ENCODE measurements at places on chromosomes 6 and 20.

DNA sequence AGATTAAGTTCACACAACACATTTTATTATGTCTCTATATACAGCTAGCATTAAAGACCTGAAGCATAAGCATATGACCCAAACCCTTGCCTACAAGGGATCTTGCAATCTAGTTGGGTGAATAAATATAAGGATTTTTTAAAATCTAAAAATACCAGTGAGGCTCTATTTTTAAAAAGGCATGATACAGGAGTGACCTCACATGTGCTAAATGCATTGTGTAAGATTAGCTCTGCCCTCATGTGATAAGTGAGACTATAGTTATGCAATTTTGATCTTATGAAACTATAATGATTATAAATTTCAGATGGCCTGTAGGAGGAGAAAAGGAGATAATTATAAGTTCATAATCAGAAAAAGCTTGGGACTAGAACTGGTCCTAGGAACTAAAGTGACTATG lies 451.0 kb upstream of the MAN1A1 start:
- no peak for DNase-seq

GRCh38 chr6:124964764-124965105 lies 2.5 kb downstream of the RNF217 start:
- no peak for DNase-seq

DNA sequence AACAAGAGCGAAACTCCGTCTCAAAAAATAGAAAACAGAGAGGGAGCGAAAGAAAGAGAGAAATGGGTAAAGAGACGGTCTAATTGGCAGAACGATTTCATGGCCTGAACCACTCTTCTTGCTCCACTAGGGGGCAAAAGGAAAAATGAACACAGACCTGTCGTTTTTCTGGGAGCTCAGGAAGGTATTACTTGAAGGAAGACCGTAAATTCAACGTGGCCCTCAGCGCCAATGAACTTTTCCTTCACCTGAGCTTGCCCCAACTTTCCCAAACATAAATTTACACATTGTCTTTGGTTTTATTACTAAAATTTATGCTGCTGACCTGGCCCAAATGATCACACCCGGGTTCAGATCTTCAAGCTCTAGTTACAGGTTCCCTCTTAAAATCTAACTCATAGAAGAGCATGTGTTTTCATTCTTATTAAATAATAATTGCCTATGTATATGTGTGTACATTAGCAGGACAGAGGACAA lies 67.3 kb downstream of the ATP9A start:
- DNase-seq: no peak

- DNase-seq: no peak
Observed at GRCh38 chr6:149064001-149064659, 253.4 kb upstream of the TAB2 start.

DNA sequence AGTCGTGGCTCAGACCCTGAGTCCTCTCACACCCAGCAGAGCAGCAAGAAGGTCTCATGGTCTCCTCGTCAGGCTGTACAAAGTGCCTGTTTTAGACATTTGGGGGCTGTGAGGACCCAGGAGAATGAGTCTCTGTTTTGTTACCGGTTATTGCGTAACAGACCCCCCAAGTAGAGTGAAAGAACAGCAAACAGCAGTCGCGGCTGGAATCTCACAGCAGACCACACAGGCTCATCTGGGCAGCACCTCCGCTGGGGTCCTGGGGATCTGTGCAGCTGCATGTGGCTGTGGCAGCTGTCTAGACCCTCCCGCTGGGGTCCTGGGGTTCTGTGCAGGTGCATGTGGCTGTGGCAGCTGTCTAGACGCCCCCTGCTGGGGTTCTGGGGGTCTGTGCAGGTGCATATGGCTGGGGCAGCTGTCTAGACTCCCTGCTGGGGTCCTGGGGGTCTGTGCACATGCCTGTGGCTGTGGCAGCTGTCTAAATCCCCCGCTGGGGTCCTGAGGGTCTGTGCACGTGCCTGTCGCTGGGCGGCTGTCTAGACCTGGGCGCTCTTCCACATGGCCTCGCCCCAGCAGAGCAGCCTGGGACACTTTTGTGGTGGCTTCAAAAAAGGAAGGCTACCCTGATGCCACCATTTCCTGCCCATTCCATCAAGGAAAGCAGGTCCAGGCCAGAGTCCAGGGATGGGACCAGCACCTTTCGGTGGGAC lies 24.7 kb downstream of the ENTPD6 start:
- no peak for DNase-seq

GRCh38 chr6:26033941-26034354 lies 53.3 kb upstream of the HFE start:
- DNase-seq: no peak

- no peak for DNase-seq
Observed at GRCh38 chr20:47346172-47346571, 10.3 kb downstream of the ZMYND8 start.

- DNase-seq: no peak
Observed at GRCh38 chr6:11224252-11224965, 8.1 kb downstream of the NEDD9 start.

- DNase-seq: no peak
Observed at GRCh38 chr6:27333642-27334040, 21.6 kb upstream of the POM121L2 start.

GRCh38 chr6:42294759-42295158 lies 77.1 kb upstream of the MRPS10 start:
- DNase-seq: no peak

- DNase-seq: no peak
Observed at GRCh38 chr6:144710207-144710606, 425.1 kb downstream of the UTRN start.

DNA sequence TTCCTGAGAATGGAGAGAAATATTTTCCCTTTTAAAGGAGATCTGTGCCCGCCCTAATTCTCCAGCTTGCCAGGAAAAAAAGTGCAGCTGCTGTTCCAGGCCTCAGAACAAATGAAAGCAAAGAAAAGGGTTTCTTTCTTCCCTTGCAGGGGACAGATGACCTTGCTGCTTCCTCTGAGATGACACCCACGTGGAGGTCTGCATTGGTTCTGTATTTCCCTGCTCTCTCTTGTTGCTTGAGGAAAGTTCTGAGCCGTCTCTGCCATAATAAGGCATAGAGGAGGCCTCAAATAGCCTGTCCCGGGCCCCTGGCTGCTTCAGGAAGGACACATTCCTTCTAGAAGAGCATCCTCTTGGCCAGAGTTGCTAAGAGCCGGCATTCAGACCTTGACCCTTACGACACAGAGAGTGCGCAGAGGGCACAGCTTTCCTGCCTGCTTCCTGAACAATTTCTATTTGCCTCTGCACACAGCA lies 501.8 kb upstream of the SULF2 start:
- no peak for DNase-seq

- DNase-seq: no peak
Observed at GRCh38 chr6:40391086-40391485, 196.1 kb downstream of the LRFN2 start.

- DNase-seq: no peak
Observed at GRCh38 chr6:157548635-157549467, 167.9 kb downstream of the ZDHHC14 start.

- peak; percentile 84 for DNase-seq
Observed at GRCh38 chr6:24721461-24722215, 2.7 kb upstream of the C6orf62 start.
